ENCODE measurements at places on chromosomes 4 and X.
A peak's percentile ranks its signal among the peaks of the same experiment; 100 is the strongest.

DNA sequence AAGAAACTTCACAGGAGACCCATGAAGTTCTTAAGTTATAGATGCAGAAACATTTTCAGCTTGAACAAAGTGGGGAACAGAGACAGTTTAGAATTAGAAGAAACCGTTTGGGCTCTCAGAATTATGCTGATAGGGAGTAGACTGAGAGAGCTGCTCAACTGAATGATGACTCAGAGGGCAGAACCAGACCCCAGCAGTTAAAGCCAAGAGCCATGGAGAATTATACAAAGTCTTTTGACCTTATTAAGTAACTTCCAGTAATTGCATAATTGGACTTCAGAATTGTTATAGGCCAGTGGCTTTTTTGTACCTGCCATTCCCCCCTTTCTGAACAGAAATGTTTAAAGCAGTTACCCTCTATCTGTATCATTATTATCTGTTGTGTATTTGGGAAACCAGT, 642.1 kb downstream of the CCSER1 start:
- DNase-seq, result no peak

GRCh38 chr4:5888222-5889001, 4.5 kb downstream of the CRMP1 start:
- no peak for DNase-seq

- no peak for DNase-seq
Measured at GRCh38 chr4:129645461-129645860, 549.5 kb downstream of the C4orf33 start.

GRCh38 chr4:161894493-161895167, 269.2 kb downstream of the FSTL5 start:
- no peak for DNase-seq

DNA sequence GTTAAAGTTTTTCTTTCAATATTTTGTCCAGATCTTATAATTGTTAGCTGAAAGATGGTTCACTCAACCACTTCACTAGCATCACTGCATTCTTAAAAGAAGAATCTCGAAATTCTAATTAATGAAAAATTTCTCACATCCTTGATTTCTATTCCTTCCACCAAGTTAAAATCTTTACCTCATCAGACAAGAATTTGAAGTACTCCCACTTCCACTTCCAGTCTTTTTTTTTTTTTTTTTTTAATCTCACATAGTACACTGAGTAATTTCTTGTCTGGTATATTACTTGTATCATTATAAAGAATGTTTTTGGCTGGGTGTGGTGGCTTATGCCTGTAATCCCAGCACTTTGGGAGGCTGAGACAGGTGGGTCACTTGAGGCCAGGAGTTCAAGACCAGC, 73.2 kb downstream of the FBXW7 start:
- DNase-seq, result no peak

DNA sequence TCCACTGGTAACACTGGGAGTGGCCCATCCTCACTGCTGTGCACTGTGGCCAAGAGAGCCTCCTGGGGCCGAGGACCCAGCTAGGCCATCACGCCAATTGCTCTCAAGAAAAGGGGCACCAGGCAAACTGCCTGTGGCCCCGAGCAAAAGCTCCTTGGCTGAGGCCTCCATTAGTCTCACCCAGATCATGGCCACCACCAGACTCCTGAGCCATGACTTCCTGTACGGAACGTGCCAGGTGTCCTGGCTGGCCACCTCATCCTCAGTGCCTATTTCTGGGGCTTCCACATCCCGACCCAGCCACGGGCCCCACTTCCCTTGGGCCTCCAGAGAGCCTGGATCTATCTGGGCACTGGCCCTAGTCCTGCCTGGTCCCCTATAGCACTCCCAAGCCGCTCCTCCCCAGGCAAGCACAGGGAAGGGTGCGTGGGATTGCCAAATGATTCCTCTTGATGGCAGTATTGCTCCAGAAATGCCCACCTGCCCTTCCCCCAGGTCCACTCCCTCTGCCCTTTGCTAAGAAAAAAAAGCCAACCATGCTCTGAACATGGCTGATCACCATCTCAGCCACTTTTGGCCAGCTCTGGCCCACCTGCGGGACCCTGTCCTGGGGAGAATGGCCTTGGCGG, 212.6 kb upstream of the AGTR2 start:
- DNase-seq, result no peak

DNA sequence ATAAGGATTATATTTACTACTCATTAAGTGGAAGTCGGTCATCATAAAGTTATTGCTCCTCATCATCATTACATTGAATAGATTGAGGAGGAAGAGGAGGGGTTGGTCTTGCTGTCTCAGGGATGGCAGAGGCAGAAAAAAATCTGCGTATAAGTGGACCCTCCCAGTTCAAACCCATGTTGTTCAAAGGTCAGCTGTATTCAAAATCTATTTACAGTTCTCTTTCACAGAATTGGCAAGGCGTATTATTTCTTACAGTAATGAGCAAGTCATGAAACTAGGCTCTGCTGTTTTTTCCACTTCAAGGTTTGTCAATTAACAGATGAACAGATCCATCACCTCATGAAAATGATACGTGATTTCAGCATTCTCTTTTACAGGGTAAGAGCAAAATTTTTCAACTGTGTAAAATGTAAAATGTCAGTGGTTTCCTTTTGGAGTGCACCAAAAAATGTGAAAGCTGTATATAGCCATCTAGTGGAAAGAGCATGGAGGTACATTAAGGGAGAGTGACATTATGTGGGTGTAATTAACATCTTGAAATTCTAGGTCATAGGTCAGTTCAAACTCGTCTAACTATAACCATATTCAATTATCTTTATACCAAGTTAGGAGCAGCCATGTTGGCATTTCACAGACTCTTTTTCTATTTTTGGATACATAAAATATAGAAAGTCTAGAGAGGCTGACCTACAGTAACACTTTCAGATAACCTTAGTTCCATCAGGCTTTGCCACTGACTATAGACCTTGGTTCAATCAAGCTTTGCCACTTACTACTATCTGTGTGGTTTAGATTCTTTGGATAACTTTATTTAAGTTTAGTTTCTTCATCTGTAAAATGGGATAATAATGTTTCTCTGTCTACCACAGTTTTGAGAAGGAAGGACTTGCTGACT, 30.1 kb downstream of the NEIL3 start:
- no peak for DNase-seq

DNA sequence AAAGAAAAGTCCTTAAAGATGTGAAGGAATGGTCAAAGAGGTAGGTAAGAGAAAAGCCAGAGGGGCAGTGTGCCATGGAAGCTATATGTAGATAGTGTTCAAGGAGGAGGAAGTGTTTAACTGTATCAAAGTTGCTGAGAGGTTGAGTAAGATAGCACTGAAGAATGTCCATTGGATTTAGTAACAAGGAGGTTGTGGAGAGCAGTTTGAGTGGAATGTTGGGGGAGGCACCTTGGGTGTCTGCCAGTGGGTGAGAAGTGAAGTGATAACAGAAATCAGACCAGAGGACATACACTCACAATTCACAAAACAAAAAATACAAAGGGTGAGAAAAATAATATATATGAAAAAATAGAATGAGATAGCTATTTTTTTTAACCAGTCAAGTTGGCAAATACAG, 121.3 kb upstream of the AMOT start:
- no peak for DNase-seq

DNA sequence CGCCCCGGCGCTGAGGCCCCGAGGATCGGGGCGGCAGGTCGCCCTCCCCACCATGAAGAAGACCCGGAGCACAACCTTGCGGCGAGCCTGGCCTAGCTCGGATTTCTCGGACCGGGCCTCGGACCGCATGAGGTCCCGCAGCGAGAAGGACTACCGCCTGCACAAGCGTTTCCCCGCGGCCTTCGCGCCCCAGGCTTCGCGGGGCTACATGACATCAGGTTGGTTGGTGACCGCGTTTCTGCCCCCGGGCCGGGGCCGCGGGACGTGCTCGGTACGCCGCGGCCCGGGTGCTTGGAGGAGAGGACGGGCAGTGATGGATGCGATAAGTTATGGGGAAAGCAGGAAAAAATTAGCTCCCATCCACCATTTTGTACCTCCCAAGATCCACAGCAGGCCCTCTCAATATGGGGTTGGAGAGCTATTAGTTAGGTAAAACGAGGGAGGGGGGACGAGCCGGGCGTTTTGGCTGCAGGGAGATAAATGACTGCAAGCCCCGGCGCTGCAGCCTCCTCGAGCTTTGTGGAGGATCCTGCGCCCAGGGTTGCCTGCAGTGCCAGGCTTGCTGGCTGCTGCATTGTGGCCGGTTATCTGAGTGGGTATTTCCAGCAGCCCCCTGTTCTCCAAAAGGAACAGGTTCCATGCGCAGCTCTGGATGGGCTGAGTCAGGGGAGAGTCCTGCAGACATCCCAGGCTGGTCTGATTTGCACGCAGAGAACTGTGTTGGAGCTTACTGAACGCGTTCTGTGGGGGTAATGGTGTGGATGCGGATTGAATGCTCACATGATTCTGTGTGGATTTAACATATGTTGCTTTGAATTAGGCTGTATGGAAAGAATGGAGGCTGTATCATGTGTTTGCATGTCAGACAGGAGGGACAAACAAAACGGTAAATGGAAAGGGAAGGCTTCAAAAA, 1.9 kb downstream of the STOX2 start:
- no peak for DNase-seq

DNA sequence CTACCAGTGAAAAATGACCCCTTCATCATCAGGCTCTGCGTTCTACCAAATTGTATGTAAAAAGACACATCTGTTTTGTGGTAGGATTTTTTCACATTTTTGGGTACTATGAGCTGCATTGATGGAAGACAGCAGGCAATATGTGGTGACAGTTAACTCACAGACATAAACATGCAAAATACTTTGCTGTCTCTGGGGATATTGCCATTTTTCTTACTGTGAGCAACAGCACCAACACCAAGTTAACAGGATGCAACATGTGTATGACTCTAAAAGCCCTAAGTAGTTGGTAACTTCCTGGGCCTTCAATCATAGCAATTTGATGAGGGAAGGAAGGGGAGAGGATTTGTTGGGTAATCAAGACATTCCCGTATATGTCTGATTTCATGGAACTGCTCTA, 56.4 kb upstream of the DRP2 start:
- no peak for DNase-seq

- DNase-seq, result no peak
Measured at GRCh38 chrX:129932821-129933321, 26.9 kb downstream of the UTP14A start.

DNA sequence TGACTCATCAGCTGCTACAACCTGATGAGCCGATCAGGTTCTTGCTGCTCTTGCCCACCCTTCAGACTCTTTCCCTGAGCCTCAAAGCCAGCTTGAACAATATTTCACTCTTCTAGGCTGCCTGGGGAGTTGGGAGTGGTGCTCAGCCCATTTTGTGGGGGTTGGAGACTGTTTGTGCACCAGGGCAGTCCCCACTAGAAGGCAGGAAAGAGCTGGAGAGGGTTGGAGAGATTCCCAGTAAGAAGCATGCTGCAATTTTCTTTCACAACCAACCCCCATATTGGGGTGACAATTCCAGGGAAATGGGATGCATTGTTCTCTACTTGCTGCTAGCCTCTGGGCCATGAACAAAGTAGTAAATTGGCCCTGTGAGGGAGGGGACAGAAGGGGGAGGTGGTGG, 44.1 kb downstream of the SLC16A2 start:
- DNase-seq, result no peak

- DNase-seq, result peak; percentile 27
Measured at GRCh38 chr4:973431-974397, at the start of gene DGKQ. TSS of gene DGKQ (minus strand) at chr4:973569. CDS start at chr4:973482, 87 bp downstream.

DNA sequence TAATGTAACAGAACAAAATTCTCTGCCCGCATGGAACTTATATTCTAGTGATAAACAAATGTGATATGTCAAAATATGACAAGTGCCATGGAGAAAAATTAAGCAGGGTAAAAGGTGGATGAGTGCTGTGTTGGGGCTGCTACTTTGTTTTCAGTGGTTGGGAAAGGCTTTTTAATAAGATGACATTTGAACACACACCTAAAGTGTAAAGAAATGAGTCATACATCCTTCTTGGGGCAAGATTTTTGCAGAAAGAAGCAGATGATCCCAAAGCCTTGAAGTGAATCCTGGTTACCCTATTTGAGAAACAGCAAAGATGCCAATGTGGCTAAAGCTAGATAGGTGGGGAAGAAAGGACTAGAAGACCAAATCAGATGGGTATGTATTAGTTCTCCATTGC, 564.1 kb downstream of the INPP4B start:
- no peak for DNase-seq

DNA sequence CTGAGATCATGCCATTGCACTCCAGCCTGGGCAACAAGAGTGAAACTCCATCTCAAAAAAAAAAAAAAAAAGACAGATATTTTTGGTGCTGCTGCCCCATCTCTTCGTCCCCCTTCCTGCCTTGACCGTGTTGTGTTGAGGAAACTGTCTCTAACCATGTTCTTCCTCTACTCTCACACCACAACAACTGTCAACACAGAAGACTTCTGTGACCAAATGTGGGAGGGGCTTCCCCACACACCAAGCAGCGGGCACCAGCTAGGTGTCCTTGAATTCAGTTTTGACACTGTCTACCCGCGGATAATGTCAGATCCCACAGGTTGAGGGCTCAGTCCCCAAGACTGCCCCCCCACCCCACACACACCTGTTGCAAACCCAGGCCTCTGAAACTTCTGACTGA, 104.7 kb upstream of the BCOR start:
- no peak for DNase-seq

GRCh38 chr4:159240687-159241086, 137.8 kb downstream of the RAPGEF2 start:
- DNase-seq, result no peak

- DNase-seq, result no peak
Measured at GRCh38 chr4:7132249-7132648, 60.1 kb upstream of the SORCS2 start.

- DNase-seq, result no peak
Measured at GRCh38 chr4:152961773-152962115, 25.6 kb downstream of the FHDC1 start.

GRCh38 chr4:30281986-30282385, 438.2 kb upstream of the PCDH7 start:
- no peak for DNase-seq

- DNase-seq, result no peak
Measured at GRCh38 chrX:104281564-104281963, 26.8 kb upstream of the ESX1 start.

DNA sequence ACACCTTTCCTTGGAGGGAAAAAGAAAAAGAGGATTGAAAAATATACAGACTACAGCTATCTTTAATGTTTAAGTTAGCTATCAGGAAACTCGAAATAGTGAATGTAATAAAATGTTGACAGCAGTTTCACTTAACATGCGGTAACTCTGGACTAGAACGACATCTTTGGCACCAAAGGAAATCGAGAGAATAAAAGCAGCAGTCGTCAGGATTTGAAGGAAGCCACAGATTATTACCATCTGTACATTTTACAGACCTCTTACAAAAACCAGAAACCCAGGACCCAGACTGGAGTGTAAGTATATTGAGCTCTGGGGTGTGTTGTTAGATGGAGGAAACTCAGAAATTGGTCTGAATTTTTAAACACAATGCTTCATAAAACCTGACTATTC, 51.6 kb upstream of the STOX2 start:
- DNase-seq, result no peak

- DNase-seq, result no peak
Measured at GRCh38 chrX:81336455-81337152, 134.7 kb downstream of the SH3BGRL start.

GRCh38 chrX:150092549-150092948, 154.3 kb upstream of the EOLA2 start:
- no peak for DNase-seq
